ENCODE measurements at places on chromosomes 12 and 14.
A peak's percentile ranks its signal among the peaks of the same experiment; 100 is the strongest.

GRCh38 chr14:35986219-35986573, 160.1 kb downstream of the BRMS1L start:
- DNase-seq, result no peak

- DNase-seq, result no peak
These were observed 71.0 kb downstream of the RCOR1 start for GRCh38 chr14:102663440-102663839.

- DNase-seq, result no peak
These were observed 14.3 kb downstream of the TBX3 start for GRCh38 chr12:114669401-114670290.

GRCh38 chr12:53173085-53173715, 7.3 kb upstream of the ZNF740 start:
- DNase-seq, result no peak

DNA sequence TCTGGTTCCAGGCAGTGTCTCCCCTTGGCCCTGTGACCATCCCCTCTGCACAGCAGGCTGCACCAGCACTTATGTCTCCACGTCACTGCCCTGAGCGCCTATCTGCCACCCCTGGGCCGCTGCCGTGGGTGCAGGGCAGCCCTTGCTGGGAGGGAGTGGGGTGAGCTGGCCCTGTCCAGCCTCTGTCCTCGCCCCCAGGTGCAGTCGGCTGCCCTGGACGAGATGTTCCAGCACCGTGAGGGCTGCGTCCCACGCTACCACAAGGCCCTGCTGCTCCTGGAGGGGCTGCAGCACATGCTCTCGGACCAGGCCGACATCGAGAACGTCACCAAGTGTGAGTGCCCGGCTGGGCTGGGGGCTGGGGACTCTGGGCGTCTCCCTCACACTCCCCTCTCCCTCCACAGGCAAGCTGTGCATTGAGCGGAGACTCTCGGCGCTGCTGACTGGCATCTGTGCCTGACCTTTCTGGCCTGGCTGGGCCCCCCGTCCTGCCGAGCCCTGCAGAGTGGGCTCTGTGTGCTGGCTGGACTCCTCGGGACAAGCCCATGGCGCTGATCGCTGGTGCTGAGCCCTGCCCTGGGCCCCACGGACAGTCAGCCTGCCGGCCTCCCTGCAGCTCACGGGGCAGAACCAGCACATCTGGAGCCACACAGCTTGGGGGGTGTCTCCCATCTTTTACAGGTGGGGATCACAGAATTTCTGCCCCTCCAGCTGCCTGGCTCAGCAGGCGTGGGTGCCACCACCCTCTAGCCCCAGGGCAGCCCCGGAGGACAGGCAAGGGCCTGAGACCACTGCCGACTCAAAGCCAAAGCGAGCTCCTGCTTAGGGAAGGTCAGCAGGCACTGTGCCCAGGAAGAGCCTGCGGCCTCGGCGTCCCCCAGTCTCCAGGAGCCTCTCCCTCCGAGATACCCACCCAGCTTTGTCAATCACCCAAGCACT, 7.9 kb upstream of the PUS1 start:
- DNase-seq, result no peak

GRCh38 chr14:92651106-92651757, 97.2 kb downstream of the LGMN start:
- DNase-seq, result peak; percentile 58

DNA sequence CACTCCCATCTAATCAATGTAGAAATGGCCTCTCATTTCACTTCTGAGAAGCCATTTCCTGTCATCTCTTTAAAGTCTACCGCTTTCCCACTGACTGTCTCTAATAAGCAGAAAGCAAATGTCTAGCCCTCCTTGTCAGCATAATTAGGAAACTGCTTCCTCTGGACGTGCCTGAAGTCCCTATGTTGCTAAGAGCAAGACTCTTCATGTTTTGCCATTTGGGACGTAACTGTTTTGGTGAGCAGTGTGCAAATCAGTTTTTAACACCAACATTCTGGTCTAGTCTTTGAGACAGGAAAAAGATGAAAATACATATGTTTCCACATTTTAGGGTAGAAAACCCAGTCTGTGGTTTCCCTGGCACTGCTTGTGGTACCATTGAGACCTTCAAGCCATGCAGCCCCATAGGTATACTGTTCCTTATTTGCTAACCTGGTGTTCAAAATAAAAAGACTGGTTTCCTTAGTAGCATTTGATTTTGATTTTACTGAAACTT, 22.2 kb downstream of the IFNG start:
- no peak for DNase-seq

DNA sequence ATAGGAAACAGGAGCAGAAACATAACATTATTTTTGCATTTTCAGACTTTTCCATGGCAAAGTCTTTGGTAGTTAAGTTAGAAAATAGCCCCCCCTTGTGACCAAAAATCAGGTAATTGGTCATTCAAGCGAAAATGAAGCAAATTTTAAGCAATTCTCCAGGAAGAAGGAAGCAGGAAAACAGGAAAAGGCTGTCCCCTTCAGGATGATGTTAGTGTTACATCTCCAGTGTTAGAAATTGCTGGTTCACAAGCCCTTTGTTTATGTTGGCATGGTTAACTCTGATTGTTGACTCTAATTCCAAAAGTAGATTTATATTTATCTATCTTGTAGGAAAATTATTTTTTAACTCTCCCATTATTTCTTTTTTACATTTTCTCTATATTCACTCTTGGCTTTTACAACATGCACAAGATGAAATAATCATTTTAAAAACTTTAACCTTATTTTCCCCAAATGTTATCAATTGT, 18.8 kb upstream of the GAS2L3 start:
- DNase-seq, result no peak

GRCh38 chr12:25980035-25980434, 21.6 kb downstream of the RASSF8 start:
- no peak for DNase-seq

DNA sequence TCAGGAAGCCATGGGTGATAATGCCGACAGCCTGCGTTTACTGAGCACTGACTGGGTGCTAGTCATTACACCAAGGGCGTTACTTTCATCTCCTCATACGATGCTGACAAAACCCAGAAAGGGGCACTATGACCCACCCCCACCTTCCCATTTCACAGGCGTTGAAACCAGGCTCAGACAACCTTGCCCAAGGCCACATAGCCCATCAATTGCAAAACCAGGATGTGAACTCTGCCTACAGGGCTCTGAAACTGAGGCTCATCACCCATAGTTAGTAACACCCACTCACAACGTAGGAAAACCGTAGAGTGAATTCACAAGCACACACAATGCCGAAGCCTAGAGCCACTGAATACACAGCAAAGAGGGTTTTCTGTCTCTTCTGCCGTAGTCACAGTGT, 119.9 kb downstream of the RIMBP2 start:
- DNase-seq, result no peak

DNA sequence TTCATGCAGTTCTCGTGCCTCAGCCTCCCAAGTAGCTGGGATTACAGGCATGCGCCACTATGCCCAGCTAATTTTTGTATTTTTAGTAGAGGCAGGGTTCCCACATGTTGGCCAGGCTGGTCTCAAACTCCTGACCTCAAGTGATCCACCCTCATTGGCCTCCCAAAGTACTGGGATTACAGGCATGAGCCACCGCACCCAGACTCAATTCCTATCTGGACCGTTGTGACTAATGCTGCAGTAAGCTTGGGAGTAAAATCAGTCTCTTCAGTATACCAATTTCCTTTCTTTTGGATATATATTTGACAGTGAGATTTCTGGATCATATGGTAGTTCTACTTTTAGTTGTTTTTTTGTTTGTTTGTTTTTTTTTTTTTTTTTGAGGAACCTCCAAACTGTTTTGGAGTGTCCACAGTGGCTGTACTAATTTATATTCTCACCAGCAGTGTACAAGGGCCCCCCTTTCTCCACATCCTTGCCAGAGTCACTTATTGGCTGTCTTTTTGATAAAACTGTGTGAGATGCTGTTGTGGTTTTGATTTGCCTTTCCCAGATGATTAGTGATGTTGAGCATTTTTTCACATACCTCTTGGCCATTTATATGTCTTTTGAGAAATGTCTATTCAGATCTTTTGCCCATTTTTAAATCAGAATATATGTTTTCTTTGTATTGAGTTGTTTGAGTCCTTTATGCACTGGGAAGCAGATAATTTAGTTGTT, 37.3 kb upstream of the EVL start:
- no peak for DNase-seq

DNA sequence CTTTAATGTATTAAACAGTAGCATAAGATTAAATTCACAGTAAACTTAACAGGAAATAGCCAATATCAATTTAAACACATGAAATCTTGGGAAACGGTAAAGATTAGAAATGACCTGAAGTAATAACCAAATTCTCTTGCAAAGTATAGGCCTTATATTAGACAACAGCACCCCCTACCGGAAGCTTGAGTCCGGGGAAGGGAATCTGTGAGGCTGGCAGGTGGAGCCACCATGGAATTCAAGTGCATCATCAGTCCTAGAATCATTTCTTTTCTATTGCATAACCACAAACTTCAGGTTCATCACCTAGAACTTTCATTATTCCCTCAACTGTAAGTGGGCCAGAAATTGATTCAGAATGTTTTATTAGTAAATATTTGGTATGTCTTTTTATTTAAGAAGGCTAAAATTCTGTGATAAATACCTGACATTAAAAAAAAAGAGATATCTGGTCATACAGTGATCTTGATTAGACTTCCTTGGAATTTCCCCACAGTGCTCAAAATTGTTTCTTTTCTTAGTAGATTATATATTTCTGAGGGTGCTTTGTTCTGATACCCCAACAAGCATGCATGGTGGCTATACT, 48.6 kb downstream of the AP5M1 start:
- DNase-seq, result peak; percentile 33

DNA sequence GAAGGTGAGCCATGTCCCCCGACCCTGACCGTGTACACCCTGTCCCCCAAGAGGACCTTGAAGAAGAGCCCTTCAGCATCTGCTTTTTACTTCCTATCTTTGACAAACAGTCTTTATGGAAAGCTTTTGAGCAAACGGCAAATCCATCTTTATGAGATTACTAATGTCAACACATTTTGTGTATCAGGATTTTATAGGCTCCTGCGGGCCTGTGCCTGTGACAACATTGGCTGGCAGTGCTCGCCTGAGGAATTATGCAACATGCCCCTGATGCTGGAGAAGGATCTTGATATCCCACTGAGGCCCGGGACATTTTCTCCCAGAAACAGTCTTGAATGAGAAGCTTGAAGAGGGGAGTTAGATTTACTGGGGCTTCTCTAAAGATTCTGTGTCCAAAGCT, 416.5 kb downstream of the NRXN3 start:
- no peak for DNase-seq
